ENCODE measurements at places on chromosomes 4 and X.

DNA sequence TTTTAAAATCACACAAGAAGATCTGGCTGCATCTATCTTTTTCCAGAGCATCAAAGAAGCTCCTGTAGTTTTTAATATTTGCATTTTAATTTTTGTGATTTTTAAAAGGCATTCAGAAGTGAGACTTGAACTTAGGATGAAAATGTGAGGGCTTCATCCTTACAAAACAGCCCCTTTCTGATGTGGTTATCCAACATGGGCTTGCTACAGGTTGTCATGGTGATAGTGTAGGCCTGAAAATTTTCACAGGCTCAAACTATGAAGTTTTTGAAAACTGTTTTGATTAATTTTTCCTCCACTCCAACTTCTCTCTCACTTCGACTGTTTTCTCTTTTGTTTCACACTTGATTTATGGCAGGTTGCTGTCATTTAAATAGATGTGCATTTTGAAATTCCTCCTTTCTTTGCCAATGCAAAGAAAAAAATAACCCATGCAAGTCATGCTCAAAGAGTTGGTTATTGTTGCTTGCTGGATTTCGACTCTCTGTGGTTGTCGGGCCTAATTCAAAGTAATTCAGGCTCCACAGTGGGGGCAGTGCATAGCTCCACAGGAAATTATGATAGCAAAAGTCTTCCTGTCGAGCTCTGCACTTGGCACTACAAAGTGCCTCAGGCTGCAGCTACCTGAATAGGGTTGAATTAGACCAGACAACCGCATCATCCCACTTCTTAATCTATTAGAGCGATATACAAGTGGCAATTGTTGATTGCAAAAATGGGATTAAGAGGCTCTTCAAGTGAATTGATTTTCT is 201.0 kb upstream of the GPR101 start:
- DNase-seq = peak; percentile 29

DNA sequence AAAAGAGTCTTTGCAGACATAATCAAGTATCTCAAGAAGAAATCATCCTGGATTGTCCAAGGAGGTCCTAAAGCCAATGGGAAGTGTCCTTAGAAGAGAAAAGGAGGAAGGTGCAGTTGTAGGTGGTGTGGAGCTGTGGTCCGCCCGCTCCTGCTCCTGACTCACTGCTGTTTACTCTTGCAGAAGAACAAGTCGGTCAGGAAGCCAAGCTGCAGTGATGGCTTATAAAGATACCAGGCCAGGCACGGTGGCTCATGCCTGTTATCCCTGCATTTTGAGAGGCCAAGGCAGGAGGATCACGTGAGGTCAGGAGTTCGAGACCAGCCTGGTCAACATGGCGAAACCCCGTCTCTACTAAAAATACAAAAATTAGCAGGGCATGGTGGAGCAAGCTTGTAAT is 66.4 kb upstream of the ATP6AP2 start:
- DNase-seq = no peak

GRCh38 chrX:2145692-2146367 is 354.9 kb downstream of the DHRSX start:
- DNase-seq = no peak

DNA sequence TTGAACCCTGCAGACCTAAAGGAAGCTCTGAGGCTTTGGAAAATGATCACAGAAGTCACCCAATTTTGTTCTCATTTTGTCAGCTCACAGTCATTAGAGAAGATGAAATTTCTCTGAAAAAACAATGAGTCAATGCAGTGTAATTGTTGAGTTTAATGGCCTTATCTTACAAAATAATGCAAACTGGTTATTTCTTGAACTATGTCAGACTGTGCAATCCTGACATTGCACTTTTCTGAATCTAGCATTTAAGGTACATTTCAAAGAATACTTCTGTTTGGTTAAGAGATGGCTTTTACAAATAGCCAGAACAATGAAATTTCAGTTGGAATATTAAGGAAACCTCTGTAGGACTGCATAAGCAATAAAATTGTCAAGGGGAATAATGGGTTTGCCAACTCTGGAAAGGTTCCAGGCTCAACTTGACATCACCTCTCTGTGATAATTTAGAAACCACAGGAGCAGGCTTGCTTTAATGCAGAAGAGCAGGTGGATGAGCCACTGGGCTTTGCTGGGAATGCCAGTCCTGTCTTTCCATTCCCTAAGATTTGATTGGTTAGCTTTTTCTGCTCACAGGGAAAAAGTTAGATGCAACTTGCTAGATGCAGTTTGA is 222.8 kb downstream of the FRMPD4 start:
- DNase-seq = no peak

DNA sequence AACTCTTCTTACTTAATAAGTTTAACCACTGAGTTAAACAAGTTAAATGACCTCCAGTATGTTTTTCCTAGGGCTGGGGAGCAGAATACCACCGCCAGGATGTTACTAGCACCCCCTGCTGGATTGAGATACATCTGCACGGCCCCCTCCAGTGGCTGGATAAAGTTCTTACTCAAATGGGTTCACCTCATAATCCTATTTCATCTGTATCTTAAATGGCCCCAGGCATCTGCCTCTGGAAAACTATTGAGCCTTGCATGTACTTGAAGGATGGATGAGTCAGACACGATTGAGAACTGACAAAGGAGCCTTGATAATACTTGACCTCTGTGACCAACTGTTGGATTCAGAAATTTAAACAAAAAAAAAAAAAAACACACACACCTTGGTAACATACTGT is 61.5 kb upstream of the MMAA start:
- DNase-seq = peak; percentile 77

DNA sequence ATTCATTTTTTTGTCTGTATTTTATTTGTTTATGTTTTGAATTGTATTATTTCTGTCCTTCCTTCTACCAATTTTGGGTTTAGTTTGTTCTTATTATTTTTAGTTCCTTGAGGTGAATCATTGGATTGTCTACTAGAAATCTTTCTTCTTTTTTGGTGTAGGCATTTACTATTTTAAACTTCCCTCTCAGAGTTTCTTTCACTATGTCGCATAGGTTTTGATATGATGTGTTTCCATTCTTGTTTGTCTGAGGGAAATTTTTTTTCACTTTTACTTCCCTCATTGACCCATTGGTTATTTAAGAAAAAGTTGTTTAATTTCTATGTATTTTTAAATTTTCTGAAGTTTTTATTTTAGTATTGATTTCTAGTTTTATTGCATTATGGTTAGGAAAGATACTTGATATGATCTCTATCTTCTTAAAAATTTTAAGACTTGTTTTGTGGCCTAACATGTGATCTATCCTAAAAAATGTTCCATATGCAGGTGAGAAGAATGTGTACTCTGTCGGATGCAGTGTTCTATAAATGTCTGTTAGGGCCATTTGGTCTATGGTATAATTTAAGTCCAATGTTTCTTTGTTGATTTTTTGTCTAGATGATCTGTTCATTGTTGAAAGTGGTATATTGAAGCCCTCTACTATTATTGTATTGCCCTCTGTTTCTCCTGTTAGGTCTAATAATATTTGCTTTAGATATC is 68.8 kb downstream of the IL15 start:
- DNase-seq = no peak

DNA sequence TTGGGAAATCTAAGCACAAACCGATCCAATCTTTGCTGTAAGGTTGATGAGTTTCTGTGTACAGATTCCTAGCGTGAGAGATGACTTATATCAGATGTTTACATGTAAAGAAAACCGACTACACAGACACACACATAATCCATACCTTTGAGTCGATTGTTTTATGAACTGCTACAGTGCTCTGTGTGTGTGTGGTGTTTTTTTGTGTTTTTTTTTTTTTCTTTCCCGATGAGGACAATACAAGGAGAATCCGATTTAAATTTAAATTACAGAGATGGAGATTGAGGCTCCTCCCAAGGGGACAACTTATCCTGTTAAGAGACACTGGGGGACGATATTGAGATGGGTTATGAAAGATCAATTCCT is 461 bp upstream of the SLC9A6 start:
- DNase-seq = no peak

GRCh38 chr4:81319657-81320056 is 104.6 kb upstream of the PRKG2 start:
- no peak for DNase-seq

GRCh38 chrX:136143711-136144110 is 3.6 kb upstream of the FHL1 start:
- peak; percentile 49 for DNase-seq

- peak; percentile 66 for DNase-seq
Observed at GRCh38 chrX:23726191-23726590, 16.9 kb downstream of the ACOT9 start.

DNA sequence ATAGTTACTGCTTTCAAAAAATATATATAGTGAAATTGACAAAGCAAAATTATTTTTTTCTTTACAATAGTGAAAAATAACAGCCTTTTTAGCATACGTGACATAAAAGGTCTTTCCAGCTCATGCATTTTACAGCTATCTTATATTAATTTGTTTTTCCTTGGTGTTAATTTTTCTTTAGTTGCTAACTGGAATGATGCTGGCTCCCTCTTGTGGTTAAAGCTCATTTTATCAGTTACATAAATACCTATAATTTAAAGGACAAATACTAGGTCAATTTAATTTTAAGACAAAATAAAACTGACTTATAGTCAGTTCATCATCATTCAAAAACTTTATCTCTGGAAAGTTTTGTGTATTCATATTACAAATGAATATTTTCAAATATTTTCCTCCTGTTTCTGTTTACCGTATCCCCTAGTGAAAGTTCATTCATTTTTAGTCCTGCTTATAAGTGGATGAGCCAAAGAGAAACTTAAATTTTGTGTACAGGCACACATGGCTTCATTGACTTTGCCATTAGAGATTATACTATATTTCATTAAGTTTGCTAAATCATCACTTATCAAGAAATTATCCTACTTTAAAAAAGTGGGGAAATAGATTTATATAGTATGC is 9.9 kb upstream of the ANAPC4 start:
- DNase-seq = peak; percentile 69

DNA sequence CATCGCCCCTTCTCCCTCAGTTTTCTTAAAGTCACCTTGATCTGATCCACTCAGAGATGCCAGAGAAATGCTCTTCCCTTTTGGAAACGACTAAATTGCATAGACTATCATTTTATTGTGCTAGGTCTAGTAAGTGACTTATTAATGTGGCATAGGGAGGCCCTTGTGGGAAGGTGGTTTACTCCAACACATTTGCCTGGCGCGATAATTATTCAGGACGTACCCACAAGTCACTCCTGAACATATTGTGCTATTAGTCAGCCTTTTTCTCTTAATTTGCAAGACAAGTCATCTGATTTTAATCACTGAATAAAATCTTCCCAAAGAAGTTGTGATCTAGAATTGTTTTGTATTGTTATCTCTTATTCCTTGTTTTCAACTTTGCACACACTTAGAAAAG is 7.6 kb downstream of the ENPEP start:
- DNase-seq = no peak

- no peak for DNase-seq
Observed at GRCh38 chr4:11021333-11021732, 336.8 kb upstream of the CLNK start.

DNA sequence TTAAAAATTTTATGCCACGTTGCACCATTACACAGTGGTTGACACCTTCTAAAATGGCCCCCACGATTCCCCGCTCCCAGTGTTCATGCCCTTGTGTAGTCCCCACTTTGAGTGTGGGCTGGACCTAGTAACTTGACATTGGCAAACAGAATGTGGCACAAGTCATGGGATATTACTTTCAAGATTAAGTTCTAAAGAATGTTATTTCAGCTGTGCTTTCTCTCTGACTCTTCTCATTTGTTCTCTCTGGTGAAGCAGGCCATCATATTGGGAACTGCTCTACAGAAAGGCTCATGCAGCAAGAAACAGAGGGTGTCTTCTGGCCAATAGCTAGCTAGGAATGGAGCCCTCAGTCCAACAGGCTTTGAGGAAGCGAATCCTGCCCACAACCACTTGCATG is 67.1 kb downstream of the ATXN3L start:
- no peak for DNase-seq

DNA sequence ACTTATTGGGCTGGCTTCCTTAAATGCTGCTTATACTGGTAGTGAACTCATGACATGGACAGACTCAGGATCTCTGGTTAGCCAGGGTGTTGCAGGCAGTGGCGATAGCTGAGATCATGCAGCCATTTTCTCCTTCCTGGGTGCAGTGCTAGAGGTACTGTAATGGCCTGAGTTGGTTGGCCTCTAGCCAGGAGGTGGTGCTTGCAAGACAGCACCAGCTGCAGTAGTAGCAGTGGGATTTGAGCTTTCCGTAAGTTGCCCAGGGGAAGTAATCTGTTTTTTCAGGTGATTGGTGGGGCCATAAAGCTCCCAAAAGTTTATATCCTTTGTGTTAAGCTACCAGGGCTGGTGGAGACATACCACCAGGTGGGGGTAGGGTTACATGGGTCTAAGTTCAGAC is 45.1 kb upstream of the AADAT start:
- DNase-seq = no peak

DNA sequence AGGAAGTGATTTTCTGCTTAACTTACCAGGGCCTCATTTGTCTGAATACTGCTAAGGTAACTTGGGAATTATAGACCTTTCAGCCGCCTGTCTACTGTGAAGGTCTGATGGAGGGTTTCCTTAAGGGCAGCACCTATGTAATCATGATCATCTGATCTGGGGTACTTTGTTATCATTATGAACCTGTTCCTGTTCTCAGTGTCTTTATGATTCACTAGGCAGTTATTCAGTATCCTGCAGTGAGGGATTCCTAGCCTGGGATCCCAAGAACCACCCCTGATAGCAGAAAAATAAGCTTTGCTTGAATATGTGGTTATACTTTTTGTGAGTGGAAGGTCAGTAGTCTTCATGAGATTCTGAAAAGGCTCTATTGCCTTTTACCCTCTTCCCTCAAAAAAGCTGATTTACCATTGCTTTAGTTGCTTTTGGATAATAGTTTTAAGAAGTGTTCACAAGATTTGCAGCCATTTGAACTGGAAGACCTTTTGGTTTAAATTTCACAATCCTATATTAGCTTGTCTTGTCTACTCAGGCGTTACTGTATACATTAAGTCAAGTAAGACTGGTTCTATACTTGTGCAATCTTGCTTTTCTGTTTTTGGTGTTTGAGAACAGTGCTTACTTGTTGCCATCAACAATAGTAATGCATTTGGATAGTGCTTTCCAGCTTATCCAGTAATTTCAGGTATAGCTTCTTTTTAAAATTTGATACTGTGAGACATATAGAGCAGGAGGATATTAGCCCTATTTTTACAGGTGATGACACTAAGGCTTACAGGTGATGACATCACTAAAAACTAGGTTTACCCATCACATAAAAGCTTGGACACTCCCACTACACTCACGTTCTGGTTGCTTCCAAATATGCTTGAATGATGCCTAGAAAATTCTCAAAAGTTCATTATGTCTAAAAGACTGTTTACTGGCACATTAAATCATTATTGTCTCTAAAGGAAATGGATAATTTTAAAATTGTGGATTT is 60.0 kb downstream of the FHIP1A start:
- no peak for DNase-seq

DNA sequence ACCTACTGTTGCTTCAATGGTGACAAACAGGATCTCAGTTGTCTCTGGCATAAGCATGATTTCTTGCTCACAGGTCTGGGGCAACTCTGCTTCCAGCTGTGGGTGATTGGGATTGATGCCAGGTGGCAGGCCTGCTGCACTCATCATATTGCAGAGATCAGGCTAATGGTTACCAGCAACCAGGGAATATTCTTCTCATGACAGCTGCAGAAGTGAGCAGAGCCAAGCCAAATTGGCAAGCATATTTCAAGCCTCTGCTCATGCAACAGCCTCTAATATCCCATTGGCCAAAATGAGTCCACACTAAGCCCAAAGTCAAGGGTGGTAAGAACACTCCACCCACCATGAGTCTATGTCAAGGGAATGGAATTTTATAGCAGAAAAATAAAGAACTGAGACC is 26.7 kb upstream of the TBC1D19 start:
- DNase-seq = no peak
